Stimulated activated CD4-positive, alpha-beta T cell treated with anti-CD3 and anti-CD28 coated beads, Interleukin-12 subunit alpha, Interleukin-12 subunit beta, amount 100 ng/mL, for 24 hours (primary cell): ENCODE measurements at places on chromosomes 12 and 14.

DNA sequence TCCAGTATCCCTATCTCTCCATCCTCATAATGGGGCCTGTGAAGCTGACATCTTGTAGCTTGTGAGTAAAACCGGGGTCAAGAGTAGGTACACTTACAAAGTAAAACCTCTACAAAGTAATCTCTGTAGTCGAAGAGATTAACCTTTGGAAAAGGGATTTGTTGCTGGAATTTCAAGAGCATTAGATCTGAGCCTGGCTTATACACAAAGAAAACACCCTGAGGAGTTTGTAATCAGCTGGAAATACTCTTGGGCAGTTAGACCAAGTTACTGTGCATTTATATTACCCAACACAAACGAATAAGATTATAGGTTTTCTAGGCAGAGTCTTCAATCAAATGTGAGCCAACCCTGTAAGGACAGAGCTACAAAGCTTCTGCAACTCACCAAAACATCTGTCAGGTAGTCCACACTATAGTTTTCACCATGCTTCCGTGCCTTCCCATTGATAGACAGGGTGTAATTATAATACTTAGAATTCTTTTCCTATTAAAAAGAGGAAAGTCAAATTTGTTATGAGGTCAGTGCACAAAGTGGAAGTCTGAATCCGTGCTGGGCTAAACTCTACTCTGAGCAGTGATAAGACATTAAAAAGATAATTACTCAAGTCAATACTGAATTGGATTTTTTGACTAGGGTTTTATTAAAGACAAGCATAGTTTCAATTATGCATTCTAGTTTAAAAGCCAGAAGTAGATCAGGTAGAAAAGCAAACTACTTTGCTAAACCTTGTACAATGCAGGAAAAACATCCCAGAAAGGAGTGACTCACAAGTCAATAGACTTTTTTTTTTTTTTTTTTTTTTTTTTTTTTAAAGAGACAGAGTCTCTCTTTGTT lies 14.6 kb downstream of the GNS start:
- no peak for DNase-seq

- DNase-seq = no peak
Observed at GRCh38 chr12:131499160-131499863, 211.6 kb upstream of the SFSWAP start.

DNA sequence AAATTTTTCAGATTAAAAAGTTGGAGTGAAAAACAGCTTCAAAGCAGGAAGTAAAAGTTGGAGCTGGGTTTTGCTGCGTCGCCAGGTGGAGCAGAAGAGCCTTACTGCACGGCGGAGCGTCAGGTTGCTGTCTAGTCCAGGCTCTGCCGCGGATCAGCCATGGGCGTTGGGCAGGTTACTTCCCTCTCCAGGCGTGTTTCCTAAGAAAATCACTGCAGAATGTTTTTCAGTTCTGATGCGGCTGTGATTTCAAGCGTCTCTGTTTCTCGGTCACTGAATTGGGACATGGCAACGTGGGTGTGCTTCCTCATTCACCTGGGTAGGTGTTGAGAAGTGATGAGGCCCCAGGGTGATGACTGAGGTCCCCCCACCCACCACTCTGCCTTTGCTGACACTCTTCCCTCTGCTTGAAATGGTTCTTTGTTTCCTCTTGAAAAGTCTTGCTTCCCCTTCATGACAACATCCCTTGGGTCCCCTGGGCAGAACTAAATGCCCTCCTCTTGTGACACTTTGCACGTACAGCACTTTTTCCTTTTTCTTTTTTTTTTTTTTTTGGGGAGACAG lies 7.6 kb downstream of the EVL start:
- no peak for DNase-seq

GRCh38 chr12:103737881-103738280 lies 103.2 kb downstream of the NT5DC3 start:
- DNase-seq = no peak

GRCh38 chr12:92312463-92312964 lies 166.9 kb upstream of the BTG1 start:
- no peak for DNase-seq

DNA sequence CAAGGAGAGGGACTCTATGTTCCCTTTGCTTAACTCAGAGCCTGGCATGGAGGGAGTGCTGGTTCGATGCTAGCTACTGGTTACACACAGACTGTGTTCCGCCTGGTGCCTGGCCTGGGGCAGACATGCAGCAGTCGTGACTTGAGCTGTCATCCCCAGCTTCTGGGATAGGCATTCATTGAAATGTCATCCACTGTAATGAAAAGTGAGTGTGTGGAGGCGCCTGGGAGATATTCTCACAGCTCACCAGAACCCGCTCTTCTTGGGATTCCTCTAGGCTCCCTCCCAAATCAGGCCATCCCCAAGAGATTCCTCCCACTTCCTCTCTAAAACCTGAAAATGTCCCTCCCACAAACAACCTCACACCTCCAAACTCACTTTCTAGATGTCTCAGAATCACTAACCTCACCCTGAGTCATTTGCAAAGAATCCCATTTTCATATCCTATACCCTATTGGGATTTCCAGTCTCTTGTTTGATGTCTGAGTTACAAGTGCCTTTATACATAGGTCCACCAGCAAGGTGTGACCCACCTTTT lies 82.8 kb downstream of the CRACR2A start:
- DNase-seq = no peak

DNA sequence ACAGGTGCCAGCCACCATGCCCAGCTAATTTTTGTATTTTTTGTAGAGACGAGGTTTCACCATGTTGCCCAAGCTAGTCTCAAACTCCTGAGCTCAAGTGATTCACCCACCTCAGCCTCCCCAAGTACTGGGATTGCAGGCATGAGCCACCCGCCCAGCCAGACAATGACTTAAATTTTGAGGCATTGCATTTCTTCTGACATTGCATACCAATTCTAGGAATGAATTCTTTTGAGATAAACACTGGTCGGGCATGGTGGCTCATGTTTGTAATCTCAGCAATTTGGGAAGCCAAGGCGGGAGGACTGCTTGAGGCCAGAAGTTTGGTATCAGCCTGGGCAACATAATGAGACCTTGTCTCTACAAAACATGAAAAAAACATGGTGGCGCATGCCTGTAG lies 2.5 kb upstream of the CELA1 start:
- no peak for DNase-seq

GRCh38 chr12:92272061-92272964 lies 126.7 kb upstream of the BTG1 start:
- DNase-seq = no peak

GRCh38 chr12:1760566-1761382 lies 59.6 kb upstream of the LRTM2 start:
- DNase-seq = no peak

DNA sequence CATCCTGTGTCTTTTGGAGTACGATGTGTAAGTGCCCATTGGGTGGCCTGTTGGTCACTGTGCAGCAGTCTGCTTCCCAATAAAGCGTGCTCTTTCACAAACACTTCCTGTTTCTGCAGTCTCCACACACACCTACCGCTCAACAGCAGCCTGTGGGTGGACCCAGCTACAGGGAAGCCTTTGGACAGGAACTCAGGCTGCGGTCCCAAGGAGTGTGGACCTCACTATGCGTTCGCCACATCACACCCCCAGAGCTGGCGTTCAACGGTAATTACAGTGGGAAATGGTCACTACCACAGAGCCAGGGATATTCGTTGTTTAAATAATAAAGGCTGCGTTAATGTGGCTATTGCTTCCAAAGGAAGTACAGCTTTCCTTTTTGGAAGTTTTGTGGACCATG lies 16.2 kb downstream of the PSMC1 start:
- DNase-seq = no peak

DNA sequence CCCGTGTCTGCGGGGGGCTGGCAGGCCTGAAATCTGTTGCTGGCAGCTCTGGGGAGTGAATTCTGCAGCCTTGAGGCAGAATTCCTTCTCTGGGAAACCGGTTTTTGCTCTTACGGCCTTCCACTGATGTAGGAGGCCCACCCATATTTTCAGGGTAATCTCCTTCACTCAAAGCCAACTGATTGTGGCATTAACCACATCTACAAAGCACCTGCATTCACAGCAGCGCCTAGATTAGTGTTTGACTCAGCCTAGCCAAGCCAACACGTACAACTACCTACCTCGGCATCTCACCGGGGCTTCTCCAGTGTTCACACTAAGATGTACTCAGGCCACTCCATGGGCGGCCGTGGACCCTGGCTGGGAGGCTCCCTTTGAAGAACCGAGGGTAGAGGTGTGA lies 15.8 kb downstream of the C12orf43 start:
- no peak for DNase-seq

GRCh38 chr14:75013290-75013689 lies 10.6 kb downstream of the EIF2B2 start:
- no peak for DNase-seq

GRCh38 chr14:30710876-30711275 lies 88.8 kb downstream of the SCFD1 start:
- DNase-seq = no peak

DNA sequence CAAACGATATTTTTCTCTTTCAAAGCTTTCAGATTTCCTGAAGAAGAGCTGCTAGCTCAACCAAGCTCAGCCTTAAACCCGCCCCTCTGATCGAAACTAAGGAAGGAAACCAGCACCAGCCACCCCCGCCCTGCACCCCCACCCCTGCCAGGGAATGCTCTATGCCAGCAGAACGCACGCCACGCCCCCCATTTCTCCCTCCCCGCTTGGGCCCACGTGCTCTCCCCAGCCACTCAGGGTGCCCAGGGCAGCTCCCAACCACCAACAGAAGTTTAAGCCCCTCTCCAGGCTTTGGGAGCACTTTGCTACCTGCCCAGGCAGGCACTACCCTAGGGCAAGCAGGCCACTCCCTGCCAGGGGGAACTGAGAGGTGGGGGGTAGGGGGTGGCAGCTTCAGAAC lies 18.8 kb upstream of the KRT78 start:
- DNase-seq = no peak

GRCh38 chr12:22855456-22855855 lies 230.5 kb downstream of the ETNK1 start:
- DNase-seq = no peak

- no peak for DNase-seq
Observed at GRCh38 chr14:78081245-78081644, 88.9 kb upstream of the NRXN3 start.

DNA sequence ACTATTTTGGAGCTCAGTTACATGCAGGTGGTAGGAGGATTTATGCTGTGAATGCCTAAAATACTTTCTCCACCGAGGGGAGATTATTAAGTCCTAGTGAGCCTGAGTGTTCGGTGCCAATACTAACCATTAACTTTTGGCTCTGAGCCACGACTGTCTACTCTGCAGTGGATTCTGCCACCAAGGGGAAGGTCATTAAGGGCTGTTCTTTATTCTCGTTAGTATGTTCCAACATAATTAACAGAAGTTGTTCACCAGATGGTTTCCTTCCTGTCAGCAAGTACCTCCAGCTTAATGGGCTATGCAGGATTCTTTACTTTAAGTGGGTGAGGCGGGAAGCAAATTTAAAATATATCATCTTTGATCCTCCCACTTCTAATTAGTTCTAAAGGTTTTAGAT lies 326.3 kb downstream of the BMP4 start:
- no peak for DNase-seq

DNA sequence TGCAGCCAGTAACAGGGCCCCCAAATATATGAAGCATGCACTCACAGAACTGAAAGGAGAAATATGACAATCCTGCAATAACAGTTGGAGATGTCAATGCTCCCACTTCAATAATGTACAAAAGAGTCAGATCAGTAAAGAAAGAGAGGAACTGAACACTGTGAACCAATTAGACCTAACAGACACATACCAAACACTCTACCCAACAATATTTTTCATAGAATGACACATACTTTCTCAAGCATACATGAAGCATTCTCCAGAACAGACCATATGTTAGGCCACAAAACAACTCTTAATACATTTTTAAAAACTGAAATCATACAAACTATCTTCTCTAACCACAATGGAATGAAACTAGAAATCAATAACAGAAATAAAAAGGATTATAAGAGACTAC lies 80.2 kb downstream of the ELK3 start:
- DNase-seq = no peak

DNA sequence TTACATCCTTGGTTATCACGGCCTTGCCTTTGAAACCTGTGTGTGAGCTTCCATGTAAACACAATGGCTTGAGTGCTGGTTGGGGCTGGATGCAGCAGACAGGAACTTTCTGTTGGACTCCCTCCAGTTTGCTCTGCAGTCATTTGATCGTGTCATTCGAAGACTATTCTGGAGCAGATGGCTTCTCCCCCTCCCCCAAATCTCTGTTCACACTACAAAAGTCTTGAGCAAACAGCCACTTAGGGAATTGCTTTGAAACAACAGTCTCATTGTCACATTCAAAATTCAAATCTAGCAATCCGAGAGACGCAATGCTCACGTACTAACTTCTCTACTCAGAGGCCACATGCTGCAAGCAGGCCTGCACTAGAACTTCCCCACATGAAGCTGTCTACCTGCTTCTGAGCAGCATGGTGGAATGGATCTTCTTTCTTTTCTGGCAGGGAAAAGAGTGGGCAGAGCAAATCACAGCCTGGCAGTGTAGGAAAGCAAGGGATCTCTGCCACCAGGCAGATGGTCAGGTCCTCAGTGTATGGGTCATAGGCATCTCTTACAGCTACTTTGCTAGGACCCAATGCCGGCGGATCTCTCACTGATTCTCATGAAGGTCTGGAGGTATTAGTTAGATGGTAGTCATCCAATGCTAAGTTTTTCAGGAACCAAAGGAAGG lies 214.2 kb downstream of the PPM1H start:
- no peak for DNase-seq

DNA sequence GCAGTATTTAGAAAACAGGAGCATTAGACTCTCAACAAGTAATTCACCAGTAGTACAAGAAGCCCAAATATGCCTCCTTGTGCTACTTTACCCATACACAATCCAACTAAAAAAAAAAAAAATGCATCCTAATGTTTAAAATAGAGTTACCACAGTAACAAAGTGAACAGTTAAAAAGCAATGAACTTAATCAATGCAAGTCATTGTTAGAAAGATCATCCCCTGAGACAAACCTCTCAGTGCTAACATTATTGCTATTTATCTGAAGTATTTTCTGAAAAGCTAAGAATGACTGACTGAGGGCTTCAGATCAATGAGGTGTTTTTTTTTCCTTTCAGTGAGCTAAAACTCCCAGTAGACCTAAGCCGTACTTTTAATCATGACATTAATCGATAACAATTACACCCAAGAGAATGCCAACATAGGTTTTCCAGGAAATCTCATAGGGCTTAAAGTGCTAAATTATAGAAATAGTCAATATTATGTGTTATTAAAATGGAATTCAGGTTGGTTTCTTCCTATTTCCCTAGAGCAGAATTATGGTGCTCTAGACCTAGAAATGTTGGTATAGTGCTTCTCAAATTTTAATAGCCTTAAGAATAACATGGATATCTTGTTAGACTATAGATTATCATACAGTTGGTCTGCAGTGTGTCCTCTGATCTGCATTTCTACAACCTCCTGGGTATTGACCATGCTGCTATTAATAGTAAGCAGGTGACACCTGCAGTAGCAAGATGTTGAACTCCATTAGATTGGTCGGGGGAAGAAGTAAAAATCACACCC lies 123.0 kb downstream of the PRKD1 start:
- no peak for DNase-seq

GRCh38 chr12:131174901-131175300 lies 221.2 kb downstream of the ADGRD1 start:
- DNase-seq = no peak

- DNase-seq = no peak
Observed at GRCh38 chr12:19997656-19998400, 370.5 kb upstream of the PDE3A start.
